ENCODE measurements at places on chromosomes 2 and 18.

GRCh38 chr18:12085136-12085535, 8.5 kb upstream of the ANKRD62 start:
- no peak for DNase-seq

DNA sequence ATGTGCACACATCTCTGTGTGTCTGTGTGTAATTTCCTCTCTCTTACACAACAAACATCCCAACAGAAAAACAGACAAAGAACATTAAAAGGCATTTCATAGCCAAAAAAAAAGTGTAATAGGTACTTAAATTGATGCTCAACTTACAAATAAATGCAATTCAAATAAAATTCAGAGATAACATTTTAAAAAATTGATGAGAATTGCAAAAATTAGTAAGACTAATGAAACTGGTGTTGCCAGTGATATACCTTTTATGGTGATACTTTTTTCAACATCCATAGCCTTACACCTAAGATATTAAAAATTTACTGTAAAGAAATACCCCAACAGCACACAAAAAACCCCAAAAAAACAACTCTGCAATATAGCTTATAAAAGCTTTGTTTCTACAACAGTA, 76.0 kb downstream of the SS18 start:
- DNase-seq = no peak

DNA sequence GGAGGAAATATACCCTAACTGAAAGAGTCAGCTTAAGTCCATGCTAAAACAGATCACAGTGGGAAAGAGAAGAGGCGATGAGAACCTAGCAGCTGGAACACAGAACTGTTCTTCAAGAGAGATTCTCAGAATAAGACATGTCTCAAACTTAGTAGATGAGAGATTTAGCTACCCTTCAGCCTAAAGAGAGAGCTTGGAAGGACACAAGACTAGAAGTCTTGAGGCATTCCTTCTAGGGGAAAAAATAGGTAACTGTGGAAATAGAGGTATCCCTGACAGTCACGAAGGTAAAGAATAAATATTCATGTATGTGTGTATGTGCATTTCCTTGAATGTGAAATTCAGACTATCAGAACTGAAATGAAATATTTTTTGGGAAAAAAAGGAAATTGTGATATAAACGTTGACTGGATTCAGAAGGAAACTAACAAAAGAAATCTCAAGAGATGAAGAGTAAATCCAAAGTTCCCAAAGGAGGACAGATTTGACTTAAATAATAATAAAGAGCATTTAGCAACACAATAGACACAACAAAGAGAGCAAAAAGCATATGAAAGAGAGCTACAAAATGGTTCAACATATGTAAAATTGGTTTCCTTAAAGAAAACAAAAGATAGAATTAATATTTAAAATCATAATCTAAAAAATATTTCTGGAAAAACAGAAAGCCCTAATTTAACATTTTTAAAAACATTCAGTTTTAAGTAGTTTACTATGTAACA, 258.7 kb downstream of the LRP1B start:
- no peak for DNase-seq

- DNase-seq = no peak
These were observed 34.4 kb downstream of the ZFP36L2 start for GRCh38 chr2:43191947-43192516.

- no peak for DNase-seq
These were observed at the start of gene SCN1A for GRCh38 chr2:166127217-166128155. Gene SCN1A (minus strand): TSS chr2:166128020. CDS start chr2:166073621, 54,399 bp downstream.

DNA sequence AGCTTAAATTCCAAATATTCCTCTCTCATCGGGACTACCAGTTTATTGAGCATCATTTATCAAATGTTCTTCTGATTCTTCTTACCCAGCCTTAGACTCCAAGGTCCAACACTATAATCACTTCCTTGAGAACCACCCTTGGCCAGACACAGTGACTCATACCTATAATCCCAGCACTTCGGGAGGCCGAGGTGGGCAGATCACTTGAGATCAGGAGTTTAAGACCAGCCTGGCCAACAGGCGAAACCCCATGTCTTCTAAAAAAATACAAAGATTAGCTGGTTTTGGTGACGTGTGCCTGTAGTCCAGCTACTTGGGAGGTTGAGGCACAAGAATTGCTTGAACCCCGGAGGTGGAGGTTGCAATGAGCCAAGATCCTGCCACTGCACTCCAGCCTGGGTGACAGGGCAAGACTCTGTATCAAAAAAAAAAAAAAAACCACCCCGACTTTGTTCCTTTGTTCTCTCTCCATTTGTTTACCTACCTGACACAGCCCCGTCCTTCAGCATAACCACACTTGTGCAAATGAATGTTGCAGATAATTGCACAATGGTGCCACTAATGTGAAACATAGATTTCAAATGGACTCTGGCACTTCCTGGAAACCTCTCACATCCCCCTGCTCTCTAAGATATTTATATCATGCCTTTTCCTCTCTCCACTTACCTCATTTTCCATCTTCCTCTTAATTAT, 38.9 kb upstream of the LPIN2 start:
- no peak for DNase-seq

DNA sequence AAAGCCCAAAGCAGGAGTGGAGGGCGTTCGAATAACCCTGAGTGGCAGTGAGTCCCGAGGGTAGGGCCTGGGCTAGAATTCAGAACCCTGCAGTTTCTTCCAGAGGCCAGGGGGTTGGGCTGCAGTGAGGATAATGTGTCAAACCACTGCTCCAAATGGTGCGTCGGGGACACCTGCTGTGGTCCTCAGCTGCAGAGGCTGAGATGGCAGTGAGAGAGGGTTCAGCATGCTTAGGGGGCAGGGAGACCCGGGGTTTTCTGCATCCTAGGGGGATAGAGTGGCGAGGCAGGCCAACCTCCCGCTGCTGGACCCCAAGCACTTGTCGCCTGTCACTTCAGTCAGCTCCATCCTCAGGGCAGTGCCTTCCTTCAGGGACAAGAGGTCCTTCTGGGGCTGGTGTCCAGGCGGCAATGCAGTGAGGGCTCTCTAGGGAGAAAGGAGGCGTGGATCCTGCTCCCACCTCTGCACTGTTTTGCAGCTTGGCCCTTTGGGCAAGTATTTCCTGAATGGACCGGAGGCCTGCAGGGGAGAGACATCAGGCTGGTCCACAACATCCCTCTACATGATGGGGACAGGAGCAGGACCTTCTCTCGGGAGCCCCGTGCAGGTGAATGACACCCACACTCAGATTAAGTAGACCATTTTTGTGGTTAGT, 8.4 kb upstream of the NTSR2 start:
- DNase-seq = no peak
